ENCODE measurements at places on chromosomes 3 and 15.

- no peak for DNase-seq
Observed at GRCh38 chr15:48144889-48145288, 24.1 kb downstream of the SLC24A5 start.

DNA sequence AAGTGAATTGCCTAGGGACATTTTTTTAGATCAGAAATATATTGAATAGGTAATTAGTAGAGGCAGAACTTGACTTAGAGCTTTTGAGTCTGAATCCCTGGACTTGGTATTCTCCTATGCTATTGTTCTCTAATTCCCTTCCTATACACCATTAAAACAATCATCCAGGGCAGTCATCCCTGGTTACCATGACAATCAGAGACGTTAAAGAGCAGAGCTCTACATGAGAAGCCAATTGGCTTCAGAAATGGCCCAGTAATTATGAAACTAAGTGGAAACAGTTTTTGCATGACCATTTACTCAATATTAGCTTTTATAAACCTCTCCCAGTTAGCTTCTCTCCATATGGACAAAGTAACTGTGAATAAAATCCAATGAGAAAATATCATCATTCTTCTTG lies 182.1 kb upstream of the TP63 start:
- DNase-seq = no peak

- no peak for DNase-seq
Observed at GRCh38 chr15:64398575-64398974, 10.9 kb downstream of the TRIP4 start.

- peak; percentile 50 for DNase-seq
Observed at GRCh38 chr3:172177046-172177445, 137.7 kb downstream of the FNDC3B start.

DNA sequence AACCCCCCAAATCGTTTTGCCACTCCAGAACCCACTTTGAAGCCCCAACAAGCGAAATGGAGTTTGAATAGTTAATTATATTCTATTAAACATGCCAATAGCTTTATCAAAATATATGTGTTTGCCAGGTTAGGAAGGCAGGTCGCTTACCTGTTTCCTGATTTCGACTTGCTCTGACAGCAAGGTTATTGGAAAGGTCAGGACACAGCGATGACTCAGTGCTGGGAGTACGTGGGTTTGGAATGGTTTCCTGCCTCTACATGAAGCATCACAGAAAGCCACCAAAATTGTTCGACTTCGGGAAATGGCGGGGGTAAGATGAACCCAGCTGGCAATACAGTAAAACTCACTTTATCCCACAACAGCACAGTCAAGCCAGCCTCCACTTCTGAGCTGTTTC lies 135.6 kb upstream of the ABI3BP start:
- no peak for DNase-seq
